ENCODE measurements at places on chromosomes 12 and 14.

DNA sequence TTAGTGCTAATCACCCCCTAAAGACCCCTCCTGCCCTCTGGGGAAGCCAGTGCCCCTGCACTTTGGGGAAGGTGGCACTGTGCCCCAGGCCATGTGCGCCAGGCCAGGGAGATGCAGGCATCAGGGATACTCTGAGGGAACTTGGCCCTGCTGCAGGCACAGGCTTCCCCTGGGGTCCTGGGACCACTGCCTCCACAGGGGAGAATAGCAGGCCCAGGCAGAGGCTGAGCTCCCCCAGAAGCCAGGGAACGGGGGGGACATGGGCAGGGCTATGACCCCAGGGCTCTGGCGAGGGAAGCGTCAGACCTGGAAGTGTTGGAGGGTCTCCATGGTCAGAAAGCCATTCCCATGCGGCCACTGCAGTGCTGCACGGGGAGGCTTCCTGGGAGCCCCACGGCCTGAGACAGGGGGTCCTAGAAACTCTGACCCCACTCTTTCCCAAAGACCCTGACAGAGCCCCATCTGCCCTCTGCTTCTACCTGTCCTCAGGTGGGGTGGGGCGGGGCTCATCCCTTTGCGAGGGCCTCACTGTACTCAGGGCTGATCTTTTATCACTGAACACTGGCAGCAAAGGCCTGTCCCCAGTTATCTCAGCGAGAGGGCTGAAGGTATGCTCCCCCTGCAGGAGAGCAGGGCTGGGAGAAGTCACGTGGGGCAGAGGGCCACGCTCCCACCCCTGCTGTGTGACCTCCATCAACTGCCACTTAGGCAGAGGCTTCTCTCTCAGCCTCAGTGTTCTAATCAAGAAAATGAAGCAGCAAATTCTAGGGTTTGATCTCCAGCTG is 160.0 kb downstream of the CALM1 start:
- DNase-seq = no peak

DNA sequence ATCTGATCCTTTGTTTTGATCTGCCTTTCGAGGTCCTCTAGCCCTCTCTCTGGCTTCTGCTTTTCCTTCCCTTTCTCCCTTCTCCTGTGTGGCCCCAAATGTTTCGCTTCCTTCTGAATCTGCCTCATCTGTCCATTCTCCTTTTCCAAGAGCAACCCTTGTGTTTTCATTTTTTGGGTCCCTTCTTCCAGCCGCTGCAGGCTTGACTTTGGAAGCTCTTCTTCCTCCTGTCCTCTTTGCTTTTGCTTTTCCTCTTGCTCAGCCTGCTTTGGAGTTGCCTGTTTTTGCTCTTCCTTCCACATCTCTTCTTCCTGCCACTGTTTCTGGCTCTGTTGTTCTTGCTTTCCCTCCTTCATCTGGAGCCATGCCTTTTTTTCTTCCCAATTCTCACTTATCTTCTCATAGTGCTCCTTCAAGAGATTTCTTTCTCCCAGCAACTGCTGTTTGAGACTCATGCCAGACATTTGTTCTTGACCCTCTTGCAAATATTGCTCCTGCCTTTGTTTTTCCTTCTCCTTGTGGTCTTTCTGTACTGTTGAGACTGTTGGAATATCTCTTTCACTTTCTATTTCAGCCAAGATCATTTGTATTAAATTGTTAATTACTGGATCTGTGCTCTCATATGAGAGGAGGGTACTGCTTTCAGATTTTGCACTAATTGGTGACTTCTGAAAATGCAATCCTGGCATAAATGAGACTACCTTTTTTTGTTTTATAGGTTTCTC is 42.4 kb downstream of the FAM186A start:
- DNase-seq = no peak

GRCh38 chr12:22018860-22019259 is 27.2 kb upstream of the CMAS start:
- DNase-seq = no peak

GRCh38 chr12:9341260-9341585 is 133.0 kb upstream of the PZP start:
- DNase-seq = no peak

DNA sequence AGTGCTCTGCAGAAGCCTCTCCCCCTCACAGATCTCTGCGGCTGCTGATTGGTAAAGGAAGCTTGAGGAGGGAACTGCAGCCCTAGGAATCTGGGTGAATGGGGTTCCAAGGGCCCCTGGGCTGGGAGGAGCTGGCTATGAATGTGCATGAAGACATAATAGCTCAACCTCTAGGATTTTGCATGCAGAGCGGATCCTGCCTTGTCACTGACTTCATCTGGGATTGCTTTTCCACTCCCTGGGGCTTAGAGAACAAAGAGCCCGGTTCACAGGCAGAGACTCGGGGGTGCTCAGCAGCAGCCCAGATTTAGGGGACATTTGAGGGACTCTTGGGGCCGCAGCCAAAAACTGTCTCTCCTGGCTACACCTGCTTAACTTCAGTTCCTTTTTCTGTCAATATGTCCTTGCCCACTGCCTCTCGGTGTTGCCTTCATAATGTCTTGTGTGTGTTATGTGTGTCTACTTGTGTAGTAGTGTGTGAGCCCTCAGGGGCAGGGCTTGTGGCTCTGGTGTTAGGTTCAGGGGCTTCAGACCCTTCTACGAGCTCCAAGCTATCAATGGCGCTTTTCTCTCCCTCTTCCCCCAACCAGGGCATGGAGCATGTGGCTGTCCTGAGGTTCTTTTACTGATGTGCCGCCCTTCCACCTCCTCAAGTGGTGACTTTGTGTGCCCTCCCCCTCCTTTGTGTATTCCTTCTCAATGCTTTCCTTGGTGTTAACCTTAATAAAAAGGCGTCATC is 1.9 kb downstream of the CCDC184 start:
- no peak for DNase-seq

GRCh38 chr12:94247246-94247645 is 98.9 kb downstream of the PLXNC1 start:
- DNase-seq = no peak

DNA sequence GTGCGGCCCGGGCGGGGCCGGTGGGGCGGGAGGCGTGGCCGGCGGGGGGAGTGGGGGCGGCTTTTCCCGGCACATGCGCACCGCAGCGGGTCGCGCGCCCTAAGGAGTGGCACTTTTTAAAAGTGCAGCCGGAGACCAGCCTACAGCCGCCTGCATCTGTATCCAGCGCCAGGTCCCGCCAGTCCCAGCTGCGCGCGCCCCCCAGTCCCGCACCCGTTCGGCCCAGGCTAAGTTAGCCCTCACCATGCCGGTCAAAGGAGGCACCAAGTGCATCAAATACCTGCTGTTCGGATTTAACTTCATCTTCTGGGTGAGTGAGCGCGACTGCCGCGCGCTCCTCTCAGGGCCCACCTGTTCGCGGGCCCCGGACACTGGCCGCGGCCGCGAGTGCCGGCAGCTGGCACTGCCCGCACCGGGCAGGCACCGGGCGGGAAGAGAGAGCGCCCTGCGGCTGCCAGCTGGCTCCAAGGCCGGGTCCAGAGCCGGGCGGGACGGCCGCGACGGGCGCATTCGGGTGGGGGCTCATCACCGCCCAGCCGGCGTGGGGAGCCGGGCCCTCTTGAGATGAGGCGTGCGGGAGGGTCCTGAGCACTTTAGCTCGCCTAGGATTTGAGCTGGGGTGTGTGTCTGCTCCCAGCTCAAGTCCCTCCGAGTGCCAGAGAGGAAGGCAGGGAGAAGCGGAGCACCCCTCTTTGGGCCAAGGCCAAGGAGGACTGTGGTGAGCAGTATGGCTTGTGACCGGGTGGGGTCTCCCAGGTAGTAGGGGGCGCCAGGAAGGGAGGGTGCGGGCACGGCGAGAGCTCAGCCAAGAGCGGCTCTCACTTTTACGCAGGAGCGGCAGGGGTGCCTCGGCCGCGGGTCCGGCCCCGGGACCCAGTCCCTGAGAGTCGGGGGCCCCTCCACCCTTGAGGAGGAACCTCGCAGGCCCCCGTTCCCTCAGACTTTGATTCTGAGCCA is at the start of gene CD9:
TSS of gene CD9 (plus strand) at position 145 of the 957 bp plus-strand sequence. CDS start at position 245, 100 bp downstream.
- DNase-seq = no peak

DNA sequence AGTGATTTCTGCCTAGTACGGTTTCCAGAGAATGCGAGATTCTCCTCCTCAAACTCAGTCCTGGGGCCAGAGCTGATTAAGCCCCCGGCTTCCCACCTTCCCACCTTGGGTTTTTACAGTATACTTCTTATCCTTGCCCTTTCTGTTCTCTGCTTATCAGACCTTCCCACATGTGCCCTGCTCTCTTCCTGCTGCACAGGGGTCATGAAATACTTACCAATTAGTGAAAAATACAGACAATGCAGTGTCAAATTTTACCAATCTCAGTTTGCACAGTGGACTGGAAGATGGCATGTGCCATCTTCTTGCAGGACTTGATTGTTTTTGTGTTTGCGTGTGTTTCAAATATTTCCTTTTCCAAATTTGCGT is 14.7 kb downstream of the SUSD6 start:
- no peak for DNase-seq

GRCh38 chr14:34181338-34181737 is 230.5 kb upstream of the EGLN3 start:
- DNase-seq = no peak

Measured in HS-27A (cell line).